GM04503 (cell line): ENCODE measurements at places on chromosomes 2 and 18.

DNA sequence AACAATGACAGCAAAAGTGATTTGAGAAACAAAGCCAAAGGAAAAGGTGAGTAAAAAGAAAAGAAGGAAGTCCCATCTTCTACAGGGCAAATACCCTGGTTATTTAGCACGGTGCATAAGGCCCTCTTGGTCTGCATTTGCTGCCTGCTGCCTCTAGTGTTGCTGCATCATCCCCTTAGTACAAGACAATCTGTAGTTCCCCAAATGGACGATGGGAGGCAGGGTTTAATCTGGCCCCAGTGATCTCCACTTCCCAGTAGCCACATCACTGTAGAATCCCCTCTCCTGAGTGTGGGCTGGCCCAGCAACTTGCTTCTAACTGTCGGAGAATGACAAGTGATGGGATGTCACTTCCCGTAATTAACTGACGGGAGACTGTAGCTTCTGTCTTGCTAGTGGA, 85.1 kb downstream of the CTAGE1 start:
- no peak for DNase-seq

- no peak for DNase-seq
Observed at GRCh38 chr2:61530749-61531148, 7.4 kb downstream of the XPO1 start.

GRCh38 chr18:46209161-46209560, 105.0 kb downstream of the HAUS1 start:
- no peak for DNase-seq

- no peak for DNase-seq
Observed at GRCh38 chr2:106124106-106124756, 69.9 kb downstream of the UXS1 start.

GRCh38 chr2:118176601-118177000, 88.3 kb downstream of the INSIG2 start:
- DNase-seq: no peak

DNA sequence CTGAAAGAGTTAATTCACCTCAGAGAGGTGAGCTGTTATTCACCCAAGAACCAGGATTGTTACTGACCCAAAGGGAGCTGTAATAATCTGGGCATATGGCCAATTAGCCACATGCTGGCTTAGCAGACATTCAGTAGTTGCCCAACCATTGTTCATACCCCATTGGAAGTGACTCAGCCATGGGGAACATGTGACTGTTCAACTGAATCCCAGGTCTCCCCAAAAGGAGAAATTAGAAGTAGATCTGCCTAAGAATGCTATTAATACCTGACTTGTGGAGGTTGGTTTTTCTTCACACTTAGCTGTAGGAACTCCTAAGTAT, 272.6 kb upstream of the UBE2E3 start:
- peak; percentile 67 for DNase-seq

DNA sequence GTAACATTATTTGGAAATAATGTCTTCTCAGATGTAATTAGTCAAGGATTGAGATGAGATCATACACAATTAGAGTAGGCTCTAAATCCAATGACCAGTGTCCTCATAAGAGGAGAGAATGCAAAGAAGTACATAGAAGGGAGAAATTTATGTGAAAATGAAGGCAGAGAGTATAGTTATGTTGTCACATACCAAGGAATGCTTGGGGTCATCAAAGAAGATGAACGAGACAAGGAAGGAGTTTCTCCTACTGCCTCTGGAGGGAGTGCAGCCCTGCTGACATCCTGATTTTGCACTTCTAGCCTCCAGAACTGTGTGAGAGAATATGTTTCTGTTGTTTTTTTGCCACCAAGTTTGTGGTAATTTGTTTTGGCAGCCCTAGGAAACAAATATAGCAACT, 100.1 kb downstream of the GALNT13 start:
- DNase-seq: no peak

DNA sequence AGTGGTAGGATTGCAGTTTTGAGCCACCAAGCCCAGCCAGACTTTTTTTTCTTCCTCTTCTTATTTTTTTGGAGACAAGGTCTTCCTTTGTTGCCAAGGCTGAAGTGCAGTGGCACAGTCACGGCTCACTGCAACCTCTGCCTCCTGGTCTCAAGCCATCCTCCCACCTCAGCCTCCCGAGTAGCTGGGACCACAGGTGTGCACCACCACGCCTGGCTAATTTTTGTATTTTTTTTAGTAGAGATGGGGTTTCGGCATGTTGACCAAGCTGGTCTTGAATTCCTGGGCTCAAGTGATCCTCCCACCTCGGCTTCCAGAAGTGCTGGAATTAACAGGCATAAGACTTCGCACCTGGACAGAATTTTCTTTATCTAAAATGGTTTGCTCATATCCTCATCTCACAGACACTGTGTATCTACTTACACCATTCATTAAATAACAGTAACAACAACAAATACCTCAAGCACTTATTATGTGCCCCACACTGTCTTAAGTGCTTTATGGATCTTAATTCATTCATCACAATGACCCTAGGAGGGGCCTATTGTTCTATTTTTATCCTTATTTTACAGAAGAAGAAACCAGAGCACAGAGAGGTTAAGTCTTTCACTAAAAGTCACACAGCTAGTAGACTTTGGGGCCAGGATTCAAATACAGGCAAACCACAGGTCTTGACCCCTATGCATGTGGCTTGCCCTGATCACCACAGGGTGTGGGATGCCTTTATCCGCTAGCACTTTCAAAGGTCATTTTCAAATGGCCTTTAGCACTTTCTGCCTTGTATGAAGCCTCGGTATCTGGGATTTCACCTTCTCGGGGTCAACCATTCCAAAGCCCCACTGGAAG, 39.6 kb downstream of the MYCN start:
- no peak for DNase-seq

- DNase-seq: peak; percentile 20
Observed at GRCh38 chr2:144331674-144332355, 188.1 kb downstream of the ZEB2 start.

DNA sequence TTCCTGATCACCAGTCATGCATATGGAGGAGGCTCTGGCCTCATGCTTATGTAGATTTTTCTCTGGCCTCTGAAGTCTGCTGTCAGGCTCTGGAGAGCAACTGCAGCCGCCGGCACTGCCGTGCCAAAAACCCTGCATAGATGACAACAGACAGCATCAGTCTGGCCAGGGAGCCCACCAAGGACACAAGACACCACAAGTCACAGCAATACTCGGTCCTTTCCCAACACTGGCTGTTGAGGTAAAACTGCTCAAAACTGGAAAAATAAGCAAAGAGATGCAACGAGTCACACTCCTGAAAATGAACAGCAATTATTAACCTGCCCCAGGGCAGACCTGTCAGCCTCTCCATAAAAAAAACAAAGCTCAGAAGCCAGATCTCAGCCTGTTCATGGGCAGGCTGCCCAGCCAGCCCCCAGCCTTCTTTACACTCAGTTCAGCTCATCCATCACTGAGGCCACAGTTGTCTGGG, 186.0 kb upstream of the RAB6C start:
- DNase-seq: no peak

DNA sequence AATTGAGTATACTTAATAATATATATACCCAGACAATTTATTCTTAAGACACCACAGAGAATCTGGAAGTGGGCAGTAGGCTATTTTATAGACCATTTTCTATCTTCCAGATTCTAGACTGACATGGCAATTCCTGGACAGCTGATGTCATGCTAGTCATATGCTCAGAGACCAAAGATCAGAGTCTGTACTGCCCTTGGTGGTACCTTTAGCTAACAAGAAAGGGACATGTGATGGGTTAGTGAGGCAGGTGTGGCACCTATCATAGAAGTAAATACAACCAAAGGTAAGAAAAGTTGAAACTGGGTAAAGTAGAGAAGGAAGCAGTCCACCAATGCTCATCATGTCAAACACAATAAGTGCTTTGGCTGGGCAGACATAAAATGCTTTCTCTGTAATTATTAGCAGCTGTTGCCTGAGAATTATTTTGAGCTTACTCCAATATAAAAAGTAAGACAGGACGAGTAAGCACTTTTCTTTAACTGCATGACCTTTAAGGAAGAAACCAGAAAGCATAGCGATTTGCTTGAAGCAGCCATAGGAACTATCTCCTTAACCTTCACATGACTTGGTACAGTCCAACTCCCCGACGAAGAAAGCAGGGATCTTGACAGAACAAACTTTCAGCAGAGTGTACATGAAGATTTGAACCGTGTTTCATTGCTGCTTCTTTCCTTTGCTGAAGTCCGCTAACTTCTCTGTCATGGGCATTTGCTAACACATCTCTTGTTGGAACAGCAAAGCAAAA, 47.1 kb downstream of the SLC40A1 start:
- no peak for DNase-seq

DNA sequence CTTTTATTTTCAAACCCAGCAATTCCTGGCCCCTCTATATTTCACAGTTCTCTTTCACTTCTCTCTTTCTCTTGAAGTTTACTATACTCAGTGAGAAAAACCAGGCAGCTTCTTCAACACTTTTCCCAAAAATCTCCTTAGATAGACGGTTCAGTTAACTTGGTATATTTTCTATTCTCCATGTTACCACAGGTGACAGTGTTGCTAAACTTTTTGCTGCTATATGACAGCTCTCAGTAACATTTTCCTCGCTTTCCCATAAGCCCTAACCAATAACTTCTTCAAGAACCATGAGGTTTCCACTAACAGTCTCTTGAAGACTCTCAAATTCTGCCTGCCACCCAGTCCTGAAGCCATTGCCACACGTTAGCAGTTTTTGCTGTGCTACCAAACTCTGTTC, 45.8 kb downstream of the CYBRD1 start:
- DNase-seq: no peak
